ENCODE measurements at places on chromosomes 1 and 21.

- DNase-seq, result no peak
Measured at GRCh38 chr1:244076740-244077139, 25.7 kb downstream of the ZBTB18 start.

GRCh38 chr1:33725556-33726160 is 138.2 kb upstream of the HMGB4 start:
- DNase-seq, result no peak

GRCh38 chr21:26461500-26461899 is 111.6 kb downstream of the CYYR1 start:
- no peak for DNase-seq

- no peak for DNase-seq
Measured at GRCh38 chr1:227445746-227446145, 117.6 kb upstream of the ZNF678 start.

- no peak for DNase-seq
Measured at GRCh38 chr21:33300701-33301631, 23.8 kb upstream of the IFNAR1 start.

GRCh38 chr1:58745117-58745516 is 38.7 kb downstream of the JUN start:
- no peak for DNase-seq

DNA sequence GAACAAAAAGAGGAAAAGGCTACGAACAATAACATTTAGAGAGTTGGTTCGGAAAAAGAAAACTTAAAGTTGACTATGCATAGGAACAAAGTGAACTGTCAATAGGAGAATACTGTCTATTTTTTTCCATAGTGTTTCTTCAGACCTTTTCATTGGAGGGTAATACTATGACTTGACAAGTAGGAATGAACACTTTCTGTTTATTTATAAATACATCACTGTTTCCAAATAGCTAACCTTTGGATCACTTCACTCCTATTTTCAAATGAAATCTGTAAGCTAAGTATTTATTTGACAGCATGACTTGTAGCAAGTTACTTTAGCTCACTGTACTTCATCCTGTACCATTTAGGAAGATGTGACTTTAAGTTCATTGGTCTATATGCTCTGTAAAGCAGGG is 221.3 kb downstream of the COL24A1 start:
- DNase-seq, result no peak

- no peak for DNase-seq
Measured at GRCh38 chr1:33973799-33974545, 110.1 kb downstream of the HMGB4 start.

DNA sequence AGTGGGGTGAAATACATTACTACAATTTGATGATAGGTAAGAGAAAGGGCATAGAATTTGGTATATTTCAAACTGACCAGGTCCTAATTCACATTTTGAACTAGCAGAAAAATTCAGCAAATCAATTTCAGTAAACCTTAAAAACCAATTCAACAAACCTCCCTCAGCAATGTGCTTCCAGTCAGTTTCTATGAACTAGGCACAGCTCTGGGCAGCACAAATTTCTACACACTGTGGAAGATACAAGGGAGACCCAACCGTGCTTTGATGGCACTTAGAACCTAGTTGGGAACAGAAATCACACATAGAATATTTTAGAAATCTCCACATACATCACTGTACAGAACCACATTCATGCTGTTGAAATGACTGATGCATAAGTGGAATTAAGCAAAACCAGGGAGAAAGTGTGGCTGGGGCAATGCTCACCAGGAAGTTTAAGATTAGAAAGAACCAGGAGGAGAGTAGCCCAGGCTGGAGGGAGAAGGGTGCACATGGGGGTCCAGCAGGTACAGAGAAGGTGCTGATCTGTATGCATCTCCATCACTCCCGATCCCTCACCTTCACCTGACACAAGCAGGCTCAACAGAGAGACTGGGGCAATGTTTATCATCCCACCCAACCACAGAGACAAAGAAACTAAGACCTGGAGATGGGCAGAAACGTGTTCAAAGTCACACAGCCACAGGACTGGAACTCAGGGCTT is 14.8 kb downstream of the C1orf226 start:
- DNase-seq, result no peak

GRCh38 chr1:19957779-19958178 is 21.6 kb downstream of the PLA2G2A start:
- no peak for DNase-seq

GRCh38 chr1:160721473-160721872 is 9.9 kb upstream of the CD48 start:
- no peak for DNase-seq

DNA sequence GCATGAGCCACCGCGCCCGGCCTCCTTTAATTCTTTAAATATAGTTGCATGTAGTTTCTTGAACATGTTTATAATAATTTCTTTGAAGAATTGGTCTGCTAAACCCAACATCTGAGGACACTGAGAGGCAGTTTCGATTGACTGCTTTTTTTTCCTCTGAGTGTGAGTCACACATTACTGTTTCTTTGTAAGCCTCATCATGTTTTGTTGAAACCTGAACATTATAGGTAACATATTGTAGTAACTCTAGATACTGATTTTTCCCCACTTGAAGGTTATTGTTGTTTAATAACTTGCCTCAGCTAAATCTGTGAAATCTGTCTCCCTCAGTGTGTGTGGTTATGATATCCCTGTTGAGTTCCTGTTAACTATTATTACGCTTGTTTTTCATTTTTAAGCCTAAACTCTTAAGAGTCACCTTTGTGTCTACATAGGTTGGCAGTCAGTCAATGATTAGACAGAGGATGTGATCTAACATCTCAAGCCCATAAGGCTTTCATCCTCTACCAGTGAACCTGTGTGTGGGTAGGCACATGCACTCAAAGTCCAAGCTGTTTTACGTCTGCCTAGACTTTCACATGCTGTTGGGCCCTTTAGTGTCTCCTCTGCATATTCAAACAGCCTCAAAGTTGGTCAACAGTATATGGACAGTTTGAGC is 155.5 kb downstream of the KCNH1 start:
- no peak for DNase-seq

- no peak for DNase-seq
Measured at GRCh38 chr21:37414292-37415253, 48.0 kb downstream of the DYRK1A start.

- no peak for DNase-seq
Measured at GRCh38 chr1:65357291-65357960, 48.1 kb downstream of the DNAJC6 start.

DNA sequence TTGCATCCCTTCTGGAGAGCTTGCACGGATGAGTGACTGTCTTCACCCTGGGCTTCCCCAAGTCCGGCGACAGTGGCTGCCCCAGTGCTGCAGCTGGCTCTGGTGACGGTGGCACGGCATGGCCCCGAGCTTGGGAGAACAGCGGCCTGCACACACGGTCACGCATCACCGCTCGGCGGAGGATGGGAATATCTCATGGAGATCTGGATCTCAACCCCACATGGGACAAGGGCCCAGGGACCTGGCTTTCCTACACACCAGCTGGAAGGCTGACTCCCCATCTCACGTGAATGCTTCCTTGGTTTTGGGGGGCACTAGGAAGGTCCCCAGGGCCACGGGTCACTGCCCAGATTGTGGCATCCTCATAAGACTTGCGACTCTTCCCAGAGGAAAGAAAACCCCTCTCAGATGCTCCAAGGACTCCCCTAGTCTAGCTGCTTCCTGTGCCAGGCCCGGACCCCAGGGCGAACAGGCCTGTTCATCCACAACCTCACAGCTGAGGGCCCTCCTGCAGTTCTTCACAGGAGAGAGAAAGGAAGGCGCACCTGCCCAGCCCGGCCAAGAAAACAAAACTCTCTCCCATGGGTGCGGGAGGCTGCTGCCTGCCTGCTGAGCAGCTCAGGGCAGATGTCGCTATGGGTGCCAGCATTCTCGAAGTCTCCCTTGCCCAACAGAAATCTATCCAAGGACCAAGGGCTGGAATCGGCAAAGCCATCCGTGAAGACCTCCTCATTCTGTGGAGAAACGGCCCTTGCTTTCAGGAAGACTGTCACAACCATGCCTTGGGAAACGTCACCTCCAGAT is 9.9 kb downstream of the CFAP410 start:
- DNase-seq, result no peak

GRCh38 chr1:221635305-221635704 is 106.6 kb downstream of the DUSP10 start:
- DNase-seq, result no peak

DNA sequence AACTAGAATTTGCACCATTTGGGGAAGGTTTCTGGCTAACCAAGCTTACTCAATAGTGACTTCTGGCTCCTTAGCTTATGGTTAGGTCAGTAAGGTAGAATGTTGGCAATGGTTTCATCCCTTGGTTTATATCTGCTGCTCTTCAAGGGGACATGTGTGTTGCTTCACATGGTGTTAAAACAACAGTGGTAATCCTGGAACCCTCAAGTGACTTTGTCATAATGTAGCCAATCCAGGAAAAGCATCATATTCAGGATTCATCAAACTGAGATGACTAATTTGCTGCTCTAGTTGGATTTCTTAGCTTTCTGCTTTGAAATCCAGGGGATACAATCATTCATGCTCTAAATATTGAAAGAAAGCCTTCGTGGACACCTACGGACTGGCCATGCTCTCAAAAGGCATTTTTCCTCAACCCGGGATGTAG is 108.7 kb downstream of the RGL1 start:
- no peak for DNase-seq

DNA sequence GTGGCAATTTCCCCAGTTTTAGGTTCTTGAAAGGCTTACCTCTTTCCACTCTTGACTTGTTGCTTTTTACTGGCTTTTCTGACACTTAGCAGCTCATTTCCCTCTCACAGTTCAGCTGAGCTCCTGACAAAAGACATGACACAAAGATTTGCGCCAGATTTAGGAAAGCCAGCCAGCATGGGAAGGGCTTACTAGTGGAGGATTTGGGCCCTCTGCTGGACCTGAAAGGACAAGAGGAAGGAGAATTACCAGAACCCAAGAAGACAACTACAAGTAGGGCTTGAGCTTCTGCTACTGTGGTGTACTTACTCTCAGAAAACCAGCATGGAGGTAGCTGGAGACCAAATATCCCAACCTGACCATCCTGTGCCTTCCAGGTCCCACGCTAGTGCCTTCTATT is 784.5 kb downstream of the BRINP3 start:
- DNase-seq, result no peak

Data from activated CD8-positive, alpha-beta memory T cell treated with anti-CD3 and anti-CD28 coated beads for 1 hour (primary cell).